H54 (cell line): ENCODE measurements at places on chromosomes 1 and 21.
A peak's percentile ranks its signal among the peaks of the same experiment; 100 is the strongest.

DNA sequence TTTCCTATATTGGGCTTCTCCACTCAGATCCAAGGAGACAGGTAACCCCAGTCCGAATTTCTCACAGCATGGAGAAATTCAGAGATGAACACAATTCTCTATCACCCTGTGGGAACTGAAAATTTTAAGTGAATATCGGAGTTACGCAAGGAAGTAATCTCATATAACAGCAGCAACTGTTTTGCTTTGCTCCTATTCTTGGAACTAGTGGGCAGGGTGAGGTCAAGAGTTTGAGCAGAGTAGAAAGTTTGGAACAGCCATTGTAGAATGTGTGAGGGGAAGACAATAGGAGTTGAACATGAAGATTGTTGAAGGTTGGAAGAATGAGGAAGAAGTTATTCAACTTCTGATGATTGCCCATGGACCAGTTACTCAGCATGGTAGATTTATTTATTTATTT lies 24.3 kb upstream of the SLC35D1 start:
- no peak for DNase-seq

DNA sequence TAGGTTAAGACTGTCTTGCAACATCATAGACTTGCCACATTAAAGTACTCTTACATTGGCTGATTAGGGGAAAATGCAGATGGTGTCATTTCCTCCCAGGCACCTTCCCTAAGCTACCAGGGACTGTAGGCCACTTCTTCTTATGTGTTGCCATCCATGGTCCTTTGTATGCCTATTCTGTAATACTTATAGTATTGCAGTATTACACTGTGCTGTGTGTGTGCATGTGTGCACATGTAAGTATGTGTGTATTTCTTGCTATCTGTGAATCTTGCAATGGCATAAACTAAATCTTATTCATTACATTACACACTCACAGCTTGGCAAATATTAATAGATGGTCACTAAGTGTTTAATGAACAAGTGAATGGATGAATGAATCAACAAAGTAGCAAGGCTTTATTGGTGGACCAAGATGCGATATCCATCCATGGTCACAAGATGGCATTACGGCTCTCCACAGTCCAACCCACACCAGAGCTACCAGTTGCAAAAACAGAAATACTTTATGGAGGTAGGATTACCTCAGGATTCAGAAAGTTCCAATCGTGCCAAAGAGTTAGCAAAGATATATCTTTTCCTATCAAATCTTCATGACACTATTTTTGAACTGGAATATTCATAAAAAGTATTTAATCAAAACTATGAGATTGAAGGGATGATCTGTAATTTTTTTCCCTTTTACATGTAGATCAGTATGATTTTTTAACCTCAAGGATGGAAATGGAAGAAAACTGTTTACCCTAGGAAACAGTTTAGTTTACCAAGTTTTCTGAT lies 160.2 kb downstream of the DENND1B start:
- no peak for DNase-seq

DNA sequence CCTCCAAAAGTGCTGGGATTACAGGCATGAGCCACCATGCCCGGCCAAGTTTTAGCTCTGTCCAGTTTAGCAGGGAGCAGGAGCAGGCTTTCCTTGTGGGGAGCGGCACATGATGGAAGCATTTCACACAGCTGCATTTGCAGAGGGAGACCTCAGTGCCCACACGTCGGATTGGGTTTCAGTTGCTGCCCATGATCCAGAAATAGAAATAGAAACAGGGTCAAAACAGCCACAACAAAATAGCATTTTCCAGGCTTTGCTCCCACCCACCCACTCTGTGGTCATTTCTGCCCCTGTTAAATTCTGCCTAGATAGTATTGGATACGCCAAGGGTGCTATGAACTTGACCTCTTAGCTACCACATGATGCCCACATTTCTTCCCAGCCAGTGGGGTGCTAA lies 128.4 kb downstream of the CNIH3 start:
- DNase-seq = no peak

DNA sequence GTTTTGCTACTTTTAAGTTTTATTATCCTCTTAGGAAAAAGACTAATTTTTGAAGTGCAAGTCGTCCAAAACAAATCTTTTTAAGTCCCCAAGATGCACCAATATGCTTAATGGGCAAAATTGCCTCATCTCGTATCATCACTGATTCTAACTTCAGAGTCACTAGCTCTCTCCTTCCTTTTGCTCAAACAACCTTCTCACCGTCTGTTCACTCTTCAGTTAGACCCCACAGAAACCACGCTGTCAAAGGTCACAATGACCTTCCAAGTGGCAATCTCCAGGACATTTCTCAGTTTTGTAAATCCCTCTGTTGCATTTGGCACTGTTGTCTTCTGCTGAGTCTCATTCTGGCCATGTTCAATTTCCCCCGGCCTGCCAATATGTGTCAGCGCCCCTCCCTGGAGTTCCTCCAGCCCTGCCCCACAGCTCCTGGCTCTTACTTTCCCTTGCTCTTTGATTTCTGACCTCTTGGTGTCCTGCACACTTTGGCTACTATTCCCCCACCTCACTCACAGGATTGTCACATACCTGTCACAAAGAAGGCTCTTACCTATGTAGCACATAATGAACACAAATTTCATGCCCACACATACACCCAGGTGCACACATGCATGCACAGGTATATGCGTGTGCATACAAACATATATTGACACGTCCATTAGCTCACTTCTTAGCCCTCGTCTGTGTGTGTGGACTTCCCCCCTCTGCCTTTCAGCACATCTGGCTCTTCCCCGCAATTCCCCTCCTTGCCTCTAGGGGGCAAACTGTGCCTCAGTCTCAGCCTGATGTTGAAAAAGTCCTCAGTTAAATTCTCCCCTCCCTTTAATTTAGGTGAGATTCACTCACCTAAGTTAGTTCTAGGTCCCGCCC lies 354.0 kb upstream of the DUSP10 start:
- DNase-seq = peak; percentile 24

DNA sequence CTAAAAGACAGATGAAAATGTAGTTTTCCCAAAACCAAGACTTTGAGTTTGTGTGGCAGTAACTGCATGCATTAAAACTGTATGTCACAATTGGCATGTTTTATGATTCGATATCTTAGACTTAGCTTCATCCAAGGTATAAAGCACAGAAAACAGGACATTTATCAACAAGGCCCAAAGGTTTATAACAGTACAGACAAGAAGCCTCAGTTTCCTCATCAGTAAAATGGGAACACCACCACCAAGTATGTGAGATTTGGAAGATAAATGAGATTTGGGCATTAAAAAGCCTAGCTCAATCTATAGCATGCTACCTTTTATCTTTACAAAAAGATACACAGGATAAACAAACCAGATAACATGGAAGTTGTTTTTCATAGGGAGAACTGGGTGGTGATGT lies 128.5 kb downstream of the DAB1 start:
- no peak for DNase-seq

- DNase-seq = no peak
Measured at GRCh38 chr1:230069796-230070195, 2.8 kb downstream of the GALNT2 start.

DNA sequence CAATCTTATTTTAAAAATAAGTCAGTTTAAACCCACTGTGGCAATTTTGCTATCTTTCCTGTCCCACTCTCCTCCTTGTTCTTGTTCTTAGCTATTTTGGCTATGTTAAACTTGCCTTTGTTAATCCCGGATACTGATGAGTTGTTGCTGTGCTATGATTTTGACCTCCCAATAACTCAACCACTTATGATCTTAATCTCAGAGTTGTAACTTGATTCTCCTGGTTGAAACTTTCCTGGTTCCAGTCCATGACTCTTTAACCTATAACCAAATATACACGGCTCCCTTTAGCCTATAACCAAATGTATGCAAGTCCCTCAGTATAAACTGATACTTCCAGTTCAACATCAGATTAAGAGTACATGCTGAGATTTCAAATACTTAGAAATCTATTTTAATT lies 15.6 kb upstream of the ACADM start:
- DNase-seq = no peak

DNA sequence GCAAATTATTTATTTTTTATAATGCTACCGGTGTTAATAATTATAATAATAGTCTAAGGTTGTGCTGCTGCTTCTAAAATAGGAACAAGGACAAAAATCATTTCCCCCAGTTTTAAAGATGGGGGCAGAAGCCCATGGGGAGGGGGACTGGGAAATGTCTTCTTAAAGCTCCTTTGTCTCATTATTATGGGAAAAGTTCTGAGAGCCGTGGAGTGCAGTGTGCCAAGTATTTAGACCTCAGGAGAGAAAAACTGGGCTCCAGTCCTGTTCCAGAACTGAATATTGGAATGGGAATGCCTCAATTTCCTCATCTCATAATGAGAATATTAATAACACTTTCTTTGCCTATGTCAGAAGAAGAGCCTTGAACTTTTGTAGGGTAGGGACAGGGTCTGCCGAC lies 40.9 kb upstream of the ATF3 start:
- DNase-seq = no peak
